ENCODE measurements at places on chromosomes 2 and 18.

GRCh38 chr2:201150454-201151020 lies 32.4 kb upstream of the CASP10 start:
- peak; percentile 42 for DNase-seq

GRCh38 chr2:241350878-241351639 lies 5.0 kb upstream of the FARP2 start:
- DNase-seq: peak; percentile 52

- no peak for DNase-seq
These were observed 76.4 kb downstream of the ADD2 start for GRCh38 chr2:70691497-70692140.

- peak; percentile 12 for DNase-seq
These were observed 47.9 kb upstream of the FANCL start for GRCh38 chr2:58289029-58289428.

GRCh38 chr2:10352361-10352760 lies 49.7 kb downstream of the HPCAL1 start:
- no peak for DNase-seq

DNA sequence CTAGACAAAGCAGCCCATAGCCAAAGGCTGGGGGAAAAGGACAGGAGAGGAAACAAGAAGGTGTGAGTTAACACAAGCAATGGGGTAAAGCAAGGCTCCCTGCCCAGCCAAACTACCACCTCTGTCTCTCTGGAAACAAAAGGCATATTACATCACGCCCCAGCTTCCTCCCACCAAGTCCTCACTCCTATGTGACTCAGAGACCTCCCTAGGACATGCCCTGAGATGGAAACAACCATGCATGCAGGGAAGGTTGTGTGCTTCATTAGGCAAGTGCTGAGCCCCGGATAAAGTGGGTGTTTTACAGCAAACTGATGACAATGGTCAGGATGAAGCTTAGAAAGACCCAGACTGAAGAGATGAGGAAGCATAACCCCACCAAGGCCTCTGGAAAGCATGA lies 9.0 kb upstream of the ATRAID start:
- peak; percentile 27 for DNase-seq

DNA sequence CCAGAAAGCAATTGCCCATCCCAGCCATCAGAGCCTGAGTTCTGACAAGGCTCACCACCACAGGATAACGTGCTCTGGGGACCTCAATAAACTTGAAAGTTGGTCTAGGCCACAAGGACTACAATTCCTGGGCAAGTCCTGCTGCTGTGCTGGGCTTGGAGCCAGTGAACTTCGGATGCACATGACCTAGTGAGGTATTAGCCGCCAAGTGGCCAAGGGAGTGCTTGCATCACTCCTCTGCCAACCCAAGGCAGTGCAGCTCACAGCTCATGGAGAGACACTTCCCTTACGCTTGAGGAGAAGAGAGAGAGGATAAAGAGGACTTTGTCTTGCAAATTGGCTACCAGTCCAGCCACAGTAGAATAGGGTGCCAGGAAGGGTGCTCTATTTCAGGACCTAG lies 219.6 kb downstream of the MBD2 start:
- peak; percentile 24 for DNase-seq

GRCh38 chr2:49165662-49166061 lies 11.3 kb upstream of the FSHR start:
- no peak for DNase-seq

DNA sequence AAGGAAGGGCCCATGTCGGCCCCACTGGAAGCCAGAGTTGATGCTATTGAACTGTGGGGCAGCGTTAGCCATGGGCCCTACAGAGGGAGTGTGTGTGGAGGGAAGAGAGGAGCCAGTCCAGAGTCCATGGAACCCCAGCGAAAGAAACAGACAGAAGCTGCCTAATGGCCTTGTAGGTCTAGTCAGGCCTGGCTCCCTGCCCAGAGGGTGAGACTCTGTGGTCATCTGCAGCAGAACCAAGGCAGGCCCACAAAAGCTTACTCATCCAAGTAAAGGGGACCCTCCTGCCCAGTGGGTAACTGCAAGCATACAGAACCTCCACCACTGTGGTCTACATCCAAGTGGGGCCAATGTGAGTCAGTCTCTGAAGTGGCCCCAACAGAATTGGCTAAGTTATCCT lies 439.8 kb downstream of the TGIF1 start:
- no peak for DNase-seq

DNA sequence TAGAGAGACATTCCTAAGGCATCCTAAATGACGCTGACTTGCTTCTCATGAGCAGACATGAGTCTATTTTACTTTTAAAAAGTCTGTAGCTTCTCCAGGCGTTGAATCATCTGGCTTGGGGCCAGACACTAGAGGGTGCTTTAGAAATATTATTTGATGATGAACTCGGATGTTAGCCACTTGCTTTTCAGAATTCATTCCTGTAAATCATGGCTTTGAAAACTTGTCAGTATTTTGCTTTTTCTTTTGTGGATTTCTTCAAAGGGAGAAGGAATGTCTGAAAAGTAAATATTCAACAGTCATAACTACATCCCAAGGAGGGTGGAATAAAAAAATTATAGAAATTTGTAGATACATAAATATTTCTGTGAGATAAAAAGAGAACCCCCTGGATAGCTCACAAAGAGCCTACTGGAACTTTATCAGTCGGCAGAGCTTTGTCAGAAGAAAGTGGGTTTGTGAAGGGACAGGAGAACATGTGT lies 370.8 kb downstream of the OSR1 start:
- DNase-seq: peak; percentile 84

DNA sequence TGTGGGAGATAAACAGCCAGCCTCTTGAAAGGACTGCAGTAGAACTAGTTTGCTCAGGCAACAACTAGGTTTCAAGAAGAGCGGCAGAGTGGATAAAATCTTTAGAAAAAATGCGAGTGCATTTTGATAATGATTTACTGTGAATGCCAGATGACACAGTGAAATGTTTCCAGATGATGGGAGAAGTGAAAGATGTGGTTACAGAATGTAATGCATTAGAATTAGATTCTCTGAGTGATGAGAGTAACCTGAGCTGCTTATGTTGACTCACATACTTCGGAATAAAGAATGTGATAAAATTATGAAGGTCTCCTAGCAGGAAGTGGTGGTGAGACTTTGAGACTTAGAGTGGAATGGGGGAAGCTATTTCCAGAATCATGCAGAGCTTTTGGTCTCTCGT lies 184.3 kb downstream of the GULP1 start:
- DNase-seq: peak; percentile 98

GRCh38 chr2:180618570-180618969 lies 361.8 kb upstream of the UBE2E3 start:
- DNase-seq: no peak

GRCh38 chr2:70943205-70943871 lies 7.6 kb downstream of the ATP6V1B1 start:
- DNase-seq: no peak

- peak; percentile 90 for DNase-seq
These were observed 89.0 kb upstream of the PPP1CB start for GRCh38 chr2:28662468-28663181.

DNA sequence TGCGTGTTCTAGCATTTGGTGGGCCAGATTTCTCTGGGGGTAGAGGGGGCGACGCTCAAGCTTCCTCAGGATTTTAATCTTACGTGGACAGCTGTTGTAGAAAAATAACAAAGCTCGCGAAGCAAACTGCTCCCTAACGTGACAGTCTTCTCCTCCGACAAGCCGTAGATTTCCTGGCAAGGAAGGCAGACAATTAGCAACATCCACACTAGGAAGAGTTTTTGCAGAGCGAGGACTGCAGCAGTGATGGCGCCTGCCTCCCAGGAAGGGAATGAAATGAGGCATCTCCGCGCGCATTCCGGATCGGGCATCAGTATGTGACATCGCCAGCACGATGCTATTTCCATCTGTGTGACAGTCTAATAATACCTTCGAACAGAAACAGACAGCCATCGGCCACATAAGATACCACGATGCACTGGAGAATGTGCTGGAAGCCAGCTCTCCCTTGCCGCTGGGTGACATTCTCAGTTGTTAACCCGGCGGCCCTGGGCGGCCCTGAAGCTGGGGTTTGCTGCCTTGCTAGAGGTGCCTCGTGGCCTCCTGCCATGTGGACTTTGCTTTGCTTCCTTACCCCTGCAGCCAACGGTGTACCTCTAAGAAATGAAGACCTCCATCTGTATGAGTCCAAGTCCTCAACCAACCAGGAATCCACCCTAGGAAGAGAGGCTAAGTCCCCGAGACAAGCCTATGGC lies 101.8 kb upstream of the AGAP1 start:
- no peak for DNase-seq

GRCh38 chr18:62460851-62461300 lies 61.9 kb upstream of the ZCCHC2 start:
- no peak for DNase-seq

DNA sequence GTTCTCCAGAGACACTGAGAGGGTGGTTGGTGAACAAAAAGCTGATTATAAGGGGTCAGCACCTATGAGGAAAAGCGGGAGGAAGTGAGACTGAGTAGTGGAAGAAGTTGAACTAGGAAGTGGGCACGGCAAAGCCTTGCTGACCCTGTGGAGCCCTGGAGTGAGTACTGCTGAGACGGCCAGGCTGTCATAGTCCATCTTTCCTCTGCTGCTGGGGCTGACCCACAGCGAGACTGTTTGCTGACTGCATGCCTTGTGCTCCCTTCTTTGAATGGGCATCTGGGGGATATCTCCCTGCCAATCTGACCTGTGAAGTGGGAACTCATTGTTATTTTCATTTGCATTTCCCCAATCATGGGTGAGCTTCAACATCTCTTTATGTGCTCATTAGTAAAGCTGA lies 92.4 kb upstream of the LDAH start:
- DNase-seq: no peak

DNA sequence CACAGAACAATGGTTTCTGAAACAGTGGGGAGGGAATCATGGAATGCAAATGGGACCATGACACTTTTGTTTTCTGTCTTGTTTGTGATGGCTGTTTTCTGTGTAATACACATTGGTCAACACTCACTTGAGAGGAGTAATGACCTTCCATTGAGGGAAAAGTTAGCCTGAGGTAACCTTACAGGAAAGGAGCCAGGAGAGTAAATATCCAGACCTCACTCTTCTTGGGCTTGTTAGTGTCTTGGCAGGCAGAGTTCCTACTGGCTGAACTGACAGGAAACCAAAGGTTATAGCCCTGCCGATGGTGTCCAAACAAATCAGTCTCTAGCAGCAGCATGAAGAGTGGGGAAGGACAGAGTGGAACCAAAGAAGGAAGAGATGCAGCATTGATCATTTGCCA lies 17.2 kb upstream of the RPRM start:
- DNase-seq: no peak

DNA sequence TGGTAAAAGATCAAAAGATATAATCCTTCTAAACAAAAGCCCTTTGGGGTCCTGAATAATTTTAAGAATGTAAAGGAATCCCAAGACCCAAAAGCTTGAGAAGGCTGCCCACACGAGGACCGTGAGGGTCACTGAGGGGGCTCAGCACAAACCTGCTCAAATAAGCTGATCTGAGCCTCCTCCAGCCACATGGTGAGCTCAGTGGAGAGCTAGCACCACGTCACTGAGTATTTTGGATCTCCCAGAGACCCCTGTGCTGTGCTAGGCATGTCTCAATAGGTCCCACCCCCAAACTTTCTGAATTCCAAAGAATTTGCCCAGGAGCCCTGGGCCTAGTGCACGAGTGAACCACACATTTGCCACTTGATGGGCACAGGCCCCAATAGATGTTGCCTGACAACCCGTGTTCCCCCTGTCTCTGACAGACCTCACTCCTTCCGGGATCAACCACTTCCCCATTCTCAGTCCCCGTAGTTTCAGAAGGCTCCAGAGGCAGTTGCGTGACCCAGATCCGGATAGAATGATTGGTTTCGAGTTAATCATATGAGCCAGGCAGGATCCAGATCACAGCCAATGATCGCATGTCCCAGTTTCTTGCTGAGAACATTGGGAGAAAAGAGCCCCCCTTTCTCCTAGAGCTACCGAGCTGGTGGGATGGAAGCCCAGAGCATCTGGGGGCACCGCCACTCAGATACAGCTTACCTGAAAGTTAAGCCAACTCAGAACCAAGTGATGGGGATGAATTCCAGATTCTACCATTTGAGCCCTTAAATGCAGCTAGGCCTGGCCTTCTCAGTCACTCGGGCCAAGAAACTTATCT lies 203.8 kb downstream of the TNS1 start:
- DNase-seq: no peak

DNA sequence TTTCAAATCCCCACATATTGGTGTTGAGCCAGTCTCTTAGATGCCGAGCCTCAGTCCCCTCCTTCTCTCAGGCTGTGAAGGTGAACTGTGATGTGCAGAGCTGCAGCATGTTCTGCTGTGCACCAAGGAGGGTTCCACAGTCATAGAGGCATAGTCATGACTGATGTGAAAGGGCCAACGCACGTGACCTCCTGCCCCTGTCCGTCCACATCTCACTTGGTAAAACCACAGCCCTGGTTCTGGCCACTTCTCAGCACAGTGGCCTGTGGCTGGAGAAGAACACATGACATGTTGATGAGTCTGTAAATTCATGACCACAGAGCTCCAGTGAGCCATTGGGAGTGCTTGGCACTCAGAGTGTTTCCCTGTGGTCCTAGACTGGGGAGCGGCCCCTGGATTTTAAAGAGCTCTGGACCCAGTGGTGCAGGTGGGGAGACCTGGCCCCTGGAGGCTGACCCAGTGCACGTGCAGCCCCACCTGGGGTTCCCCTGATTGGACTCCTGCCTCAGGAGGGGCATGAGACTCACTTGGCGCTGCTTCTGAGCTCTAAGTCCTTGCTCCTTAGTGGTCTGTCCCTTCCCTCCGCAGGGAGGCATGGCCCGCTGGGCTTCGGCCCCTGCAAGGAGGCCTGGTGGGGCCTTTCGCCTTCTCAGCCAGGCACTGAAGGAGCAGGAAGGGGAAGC lies 25.3 kb downstream of the INPP4A start:
- peak; percentile 19 for DNase-seq

- no peak for DNase-seq
These were observed 176.1 kb downstream of the TMEM18 start for GRCh38 chr2:501130-501529.

DNA sequence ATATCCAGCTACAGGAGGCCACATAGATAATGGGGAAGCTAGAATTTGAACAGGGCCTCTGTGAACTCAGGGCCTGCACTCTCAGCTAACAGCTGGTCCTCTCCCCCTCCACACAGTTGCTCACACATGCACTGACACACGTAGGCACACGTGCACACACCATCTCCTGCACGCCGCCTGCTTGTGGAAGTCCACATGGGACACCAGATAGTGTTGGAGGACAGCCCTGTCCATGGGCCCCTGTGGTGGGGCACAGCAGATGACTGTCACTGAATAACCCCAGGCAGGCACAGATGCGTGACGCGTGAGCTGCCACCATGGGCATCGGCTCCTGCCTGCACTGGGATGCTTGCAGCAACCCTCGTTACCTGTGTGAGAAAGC lies 52.9 kb downstream of the ADI1 start:
- no peak for DNase-seq

- DNase-seq: no peak
These were observed 331.9 kb upstream of the GULP1 start for GRCh38 chr2:187959821-187960220.

- no peak for DNase-seq
These were observed 15.9 kb upstream of the ZBTB14 start for GRCh38 chr18:5311301-5311989.

- no peak for DNase-seq
These were observed 760.3 kb upstream of the SOX11 start for GRCh38 chr2:4931721-4932365.

- no peak for DNase-seq
These were observed 303.3 kb downstream of the GBX2 start for GRCh38 chr2:235864733-235865515.

Data from ACHN (cell line).